Epithelial cell of esophagus (primary cell): ENCODE measurements at places on chromosomes 11 and 22.

DNA sequence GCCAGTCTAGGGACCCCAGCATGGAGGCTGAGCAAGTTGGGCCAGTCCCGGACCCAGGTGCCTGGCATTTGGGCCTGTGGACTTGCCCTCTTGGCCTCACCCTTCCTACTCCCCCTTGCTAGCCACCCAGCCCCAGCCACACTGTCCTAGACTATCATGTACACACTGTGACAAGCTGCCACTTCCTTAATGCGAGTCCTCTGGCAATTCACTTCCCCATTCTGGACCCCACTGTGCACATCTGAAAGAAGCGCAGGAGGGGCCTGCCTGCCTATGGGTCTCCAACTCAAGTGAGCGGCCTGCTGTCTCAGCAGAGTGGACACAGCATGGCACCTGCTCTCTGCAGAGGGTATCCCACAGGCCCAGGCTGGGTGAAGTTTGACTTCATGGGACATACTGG lies 68.5 kb upstream of the LMO1 start:
- DNase-seq: no peak

DNA sequence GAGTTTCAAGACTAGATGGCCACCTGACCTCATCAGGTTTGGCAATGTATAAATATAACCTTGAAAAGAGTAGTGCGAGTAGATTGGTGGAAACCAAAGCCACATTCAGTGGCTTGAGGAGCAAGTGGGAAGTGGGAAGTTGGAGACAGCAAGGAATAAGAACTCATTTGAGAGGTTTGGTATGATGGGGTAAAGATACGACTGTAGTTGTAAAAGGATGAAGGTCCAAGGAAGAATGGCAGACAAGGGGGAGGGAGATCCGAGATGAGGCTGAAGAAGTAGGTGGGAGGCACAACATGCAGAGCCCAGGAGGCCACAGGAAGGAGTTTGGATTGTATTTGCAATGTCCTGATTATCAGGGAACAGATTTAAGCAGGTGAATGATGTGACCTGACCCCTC lies 20.8 kb downstream of the RASSF10 start:
- no peak for DNase-seq

GRCh38 chr11:37914859-37915258 lies 1316.8 kb upstream of the RAG2 start:
- no peak for DNase-seq

DNA sequence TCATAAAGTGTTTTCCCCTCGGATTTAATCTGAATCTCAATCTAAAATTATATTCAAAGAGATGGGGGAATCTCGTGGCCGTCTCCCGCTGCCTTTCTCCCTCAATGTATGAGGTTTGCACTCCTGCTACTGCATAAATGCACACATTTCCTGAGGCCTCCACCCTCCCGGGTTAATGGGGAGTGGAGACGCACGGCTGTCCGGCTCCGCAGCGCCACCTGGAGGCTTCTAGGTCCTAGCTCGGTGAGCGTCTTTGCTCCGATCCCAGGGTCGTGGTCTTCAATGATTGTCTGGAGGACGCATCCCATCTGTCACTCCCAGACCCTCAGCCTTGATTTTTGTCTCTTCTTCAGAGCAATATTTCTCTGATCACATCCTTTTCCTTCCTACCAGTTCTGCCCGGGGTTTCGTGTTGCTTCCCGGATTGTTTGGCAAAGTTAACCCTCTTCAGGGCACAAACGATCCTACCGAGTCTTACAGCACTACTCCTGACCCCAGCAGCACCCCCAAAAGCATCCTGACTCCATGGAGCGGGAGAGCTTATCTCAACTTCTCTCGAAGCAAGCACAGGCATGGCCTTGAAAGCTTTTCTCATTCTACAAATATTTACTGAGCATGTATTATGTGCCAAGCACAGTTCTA lies at the start of gene LMO1:
LMO1 (minus strand) TSS at position 110 of the 642 bp plus-strand sequence. CDS start 516 bp downstream, outside the sequence.
- DNase-seq: peak; percentile 77

DNA sequence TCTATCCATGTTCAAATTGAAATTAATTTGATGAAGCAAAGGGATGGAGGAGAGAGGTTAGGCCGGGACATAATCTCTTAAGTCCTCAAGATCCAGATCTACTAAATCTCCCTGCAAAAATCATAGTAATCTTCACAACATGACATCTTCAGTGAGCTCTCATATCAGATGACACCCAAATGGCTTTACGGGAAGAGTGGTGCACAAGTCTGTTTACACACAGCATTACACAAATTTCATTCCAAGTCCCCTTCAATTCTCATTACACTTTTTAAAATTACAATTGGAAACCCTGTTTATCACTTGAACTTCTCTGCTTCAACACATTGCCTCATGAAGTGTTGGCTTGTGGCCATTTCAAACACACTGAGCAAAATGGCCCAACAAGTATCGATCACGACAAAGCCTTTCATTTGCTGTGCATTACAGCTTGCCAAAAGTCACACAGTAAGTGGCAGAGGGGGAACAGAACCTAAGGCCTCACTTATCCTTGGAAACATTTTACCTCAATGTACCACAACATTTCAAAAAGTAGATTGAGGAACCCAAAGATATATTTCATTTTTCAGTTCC lies 17.9 kb upstream of the TPH1 start:
- DNase-seq: no peak

DNA sequence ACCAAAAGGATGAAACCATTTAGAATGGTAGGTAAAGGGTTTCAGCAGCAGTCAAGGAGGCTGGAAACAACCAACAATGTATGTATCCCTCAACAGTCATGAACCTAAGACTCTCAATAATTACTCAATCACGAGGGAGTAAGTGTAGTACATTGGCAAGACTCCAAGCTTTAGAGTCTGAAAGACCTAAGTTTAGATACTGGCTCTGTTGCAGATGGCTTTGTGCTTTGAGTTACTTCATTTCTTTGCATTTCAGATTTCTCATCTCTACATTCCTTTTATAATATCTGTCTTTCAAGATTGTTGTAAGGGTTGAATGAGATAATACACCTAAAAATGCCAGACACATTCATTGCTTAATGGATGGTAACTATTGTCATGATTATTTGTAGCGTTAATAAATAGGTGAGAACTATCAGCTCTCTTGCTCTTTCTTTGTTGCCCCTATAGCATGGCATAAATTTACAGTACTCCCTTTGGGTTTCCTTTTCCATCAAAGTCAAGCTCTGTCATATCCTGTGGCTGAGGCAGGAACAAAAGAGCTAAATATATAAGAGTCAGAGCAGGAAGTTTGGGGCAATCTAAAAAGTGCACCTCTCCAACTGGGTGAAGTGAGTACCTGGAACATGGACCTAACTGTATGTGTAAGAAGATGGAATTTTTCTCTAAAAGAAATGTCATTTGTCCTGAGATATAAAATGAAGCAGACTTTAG lies 228.2 kb upstream of the ZC3H12C start:
- DNase-seq: peak; percentile 74

GRCh38 chr11:69640260-69640994 lies 529 bp upstream of the CCND1 start:
- peak; percentile 46 for DNase-seq

DNA sequence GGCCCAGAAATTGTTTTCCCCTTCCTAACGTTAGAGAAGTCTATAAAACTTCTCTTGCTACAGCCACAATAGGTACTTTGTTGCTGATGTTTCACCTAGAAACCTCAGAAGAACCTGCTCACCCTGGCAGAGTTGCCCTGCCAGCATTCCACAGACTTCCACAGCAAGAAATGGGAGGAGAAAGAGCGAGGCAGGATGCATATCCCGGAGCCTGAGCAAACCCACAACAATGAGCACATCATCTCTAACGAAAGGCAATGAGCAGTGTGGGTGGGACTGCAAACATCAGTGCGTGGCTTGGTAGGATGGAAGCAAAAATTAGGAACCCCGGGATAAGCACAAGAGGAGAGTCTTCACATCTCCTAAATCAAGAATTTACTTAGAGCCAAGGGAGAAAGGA lies 892.3 kb downstream of the OPCML start:
- DNase-seq: peak; percentile 11

GRCh38 chr11:108351468-108351867 lies 115.9 kb downstream of the C11orf65 start:
- DNase-seq: no peak

DNA sequence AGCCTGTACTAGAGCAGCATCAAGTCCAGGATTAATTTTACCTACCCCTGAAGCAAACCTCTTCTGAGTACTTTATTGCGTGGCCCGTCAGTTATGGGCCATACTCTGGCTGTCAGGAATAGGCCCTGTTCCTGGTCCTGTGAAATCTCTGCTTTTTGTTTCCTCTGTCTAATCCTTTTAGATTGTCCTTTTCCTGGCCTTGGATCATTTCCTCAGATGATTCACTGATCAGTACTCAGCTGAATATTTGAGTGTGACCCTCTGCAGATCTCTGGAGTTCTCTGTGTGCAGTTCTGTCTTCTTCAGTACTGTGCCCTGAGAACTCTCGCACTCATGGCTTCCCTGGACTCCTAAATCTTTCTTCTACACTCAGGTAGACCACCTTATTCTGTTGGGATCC lies 123.5 kb downstream of the UVRAG start:
- peak; percentile 14 for DNase-seq

- no peak for DNase-seq
Measured at GRCh38 chr11:19571906-19572305, 140.7 kb upstream of the NAV2 start.

GRCh38 chr11:119970555-119971304 lies 167.2 kb downstream of the TRIM29 start:
- no peak for DNase-seq

- no peak for DNase-seq
Measured at GRCh38 chr22:39241794-39242594, 2.8 kb downstream of the PDGFB start.

DNA sequence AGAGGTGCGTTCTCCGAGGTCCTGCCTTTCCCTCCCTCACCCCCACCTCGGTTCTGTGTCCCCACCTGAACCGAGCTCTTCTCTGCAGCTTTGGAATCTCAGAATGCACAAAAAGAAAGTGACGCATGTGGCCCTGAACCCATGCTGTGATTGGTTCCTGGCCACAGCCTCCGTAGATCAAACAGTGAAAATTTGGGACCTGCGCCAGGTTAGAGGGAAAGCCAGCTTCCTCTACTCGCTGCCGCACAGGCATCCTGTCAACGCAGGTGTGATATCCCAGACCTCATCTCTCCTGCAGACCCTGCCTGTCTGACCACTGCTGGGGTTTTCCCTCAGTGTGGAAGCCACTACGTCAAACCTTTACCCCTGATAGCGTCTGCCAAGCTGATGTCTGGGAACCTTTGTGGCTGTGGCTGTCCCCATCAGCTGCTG lies 13.9 kb downstream of the ACP2 start:
- no peak for DNase-seq

- DNase-seq: no peak
Measured at GRCh38 chr11:131495423-131495822, 125.0 kb downstream of the NTM start.

- no peak for DNase-seq
Measured at GRCh38 chr11:93904716-93905115, 54.3 kb upstream of the VSTM5 start.

DNA sequence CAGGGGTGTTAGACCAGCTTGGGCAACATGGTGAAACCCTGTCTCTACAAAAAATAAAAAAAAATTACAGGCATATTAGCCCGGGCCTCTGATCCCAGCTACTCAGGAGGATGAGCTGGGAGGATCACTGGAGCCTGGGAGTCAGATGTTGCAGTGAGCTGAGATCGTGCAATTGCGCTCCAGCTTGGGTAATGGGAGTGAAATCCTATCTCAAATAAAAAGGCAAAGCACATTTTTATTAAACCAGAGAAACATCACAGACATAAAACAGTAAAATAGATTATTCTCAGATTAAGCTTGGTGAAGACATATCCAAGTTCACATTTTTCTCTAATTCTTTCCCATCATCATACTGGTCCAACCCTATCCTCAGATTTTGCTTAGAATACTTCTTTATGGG lies 30.1 kb upstream of the XBP1 start:
- DNase-seq: no peak

DNA sequence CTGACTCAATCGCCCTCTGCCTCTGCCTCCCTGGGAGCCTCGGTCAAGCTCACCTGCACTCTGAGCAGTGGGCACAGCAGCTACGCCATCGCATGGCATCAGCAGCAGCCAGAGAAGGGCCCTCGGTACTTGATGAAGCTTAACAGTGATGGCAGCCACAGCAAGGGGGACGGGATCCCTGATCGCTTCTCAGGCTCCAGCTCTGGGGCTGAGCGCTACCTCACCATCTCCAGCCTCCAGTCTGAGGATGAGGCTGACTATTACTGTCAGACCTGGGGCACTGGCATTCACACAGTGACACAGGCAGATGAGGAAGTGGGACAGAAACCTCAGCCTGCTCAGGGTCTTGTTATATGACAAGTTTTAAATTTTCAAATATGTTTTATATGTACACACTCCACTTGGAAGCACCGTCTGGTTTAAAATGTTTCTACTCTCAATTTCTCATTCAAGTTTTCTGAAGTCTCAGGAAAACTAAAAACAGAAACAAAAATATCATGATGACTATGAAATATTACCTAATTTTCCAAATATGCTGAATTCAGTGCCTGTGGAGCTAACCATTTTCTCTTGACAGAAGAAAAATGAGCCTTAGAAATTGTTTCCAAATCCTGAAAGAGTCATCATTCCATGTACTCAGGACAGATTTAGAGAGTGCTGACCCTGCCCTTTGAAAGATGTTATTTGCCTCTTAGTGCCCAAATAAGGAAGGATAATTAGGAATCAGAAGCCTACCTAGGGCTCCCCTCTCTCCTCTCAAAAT lies 48.8 kb upstream of the TOP3B start:
- no peak for DNase-seq

- no peak for DNase-seq
Measured at GRCh38 chr11:110355011-110355744, 58.8 kb upstream of the RDX start.

DNA sequence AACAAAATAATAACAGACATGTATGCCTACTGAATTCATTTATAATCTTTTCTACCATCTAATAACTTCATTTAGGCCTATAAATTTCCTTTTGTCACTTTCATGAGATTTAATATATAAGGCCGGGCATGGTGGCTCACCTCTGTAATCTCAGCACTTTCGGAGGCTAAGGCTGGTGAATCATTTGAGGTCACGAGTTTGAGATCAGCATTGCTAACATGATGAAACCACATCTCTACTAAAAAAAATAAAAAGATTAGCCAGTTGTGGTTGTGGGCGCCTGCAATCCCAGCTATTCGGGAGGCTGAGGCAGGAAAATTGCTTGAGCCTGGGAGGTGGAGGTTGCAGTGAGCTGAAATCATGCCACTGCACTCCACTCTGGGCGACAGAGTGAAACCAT lies 14.2 kb upstream of the NTM start:
- DNase-seq: no peak

DNA sequence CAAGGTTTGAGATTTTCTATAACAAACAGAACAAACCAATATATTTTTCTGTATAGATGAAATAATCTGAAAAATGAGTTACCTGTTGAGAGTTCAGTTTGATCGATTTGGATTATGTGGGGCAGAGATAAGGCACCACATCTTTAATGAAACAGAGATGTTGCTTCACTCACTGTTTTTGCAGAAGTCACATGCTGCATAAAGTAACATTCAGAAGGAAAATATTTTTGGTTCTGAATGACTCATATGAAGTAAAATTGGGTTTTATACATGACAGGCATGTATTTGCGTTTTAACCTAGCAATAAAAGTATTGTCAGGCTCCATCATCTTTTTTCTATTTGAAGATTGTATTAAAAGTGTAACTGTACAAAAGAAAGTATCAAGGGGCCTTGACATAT lies 77.8 kb downstream of the BBOX1 start:
- no peak for DNase-seq
